NCI-H1417 treated with DMSO at 0.1 percent for 48 hours (cell line): ENCODE measurements at places on chromosomes 1 and 21.

- no peak for DNase-seq
Observed at GRCh38 chr1:1597275-1597930, 2.5 kb downstream of the FNDC10 start.

DNA sequence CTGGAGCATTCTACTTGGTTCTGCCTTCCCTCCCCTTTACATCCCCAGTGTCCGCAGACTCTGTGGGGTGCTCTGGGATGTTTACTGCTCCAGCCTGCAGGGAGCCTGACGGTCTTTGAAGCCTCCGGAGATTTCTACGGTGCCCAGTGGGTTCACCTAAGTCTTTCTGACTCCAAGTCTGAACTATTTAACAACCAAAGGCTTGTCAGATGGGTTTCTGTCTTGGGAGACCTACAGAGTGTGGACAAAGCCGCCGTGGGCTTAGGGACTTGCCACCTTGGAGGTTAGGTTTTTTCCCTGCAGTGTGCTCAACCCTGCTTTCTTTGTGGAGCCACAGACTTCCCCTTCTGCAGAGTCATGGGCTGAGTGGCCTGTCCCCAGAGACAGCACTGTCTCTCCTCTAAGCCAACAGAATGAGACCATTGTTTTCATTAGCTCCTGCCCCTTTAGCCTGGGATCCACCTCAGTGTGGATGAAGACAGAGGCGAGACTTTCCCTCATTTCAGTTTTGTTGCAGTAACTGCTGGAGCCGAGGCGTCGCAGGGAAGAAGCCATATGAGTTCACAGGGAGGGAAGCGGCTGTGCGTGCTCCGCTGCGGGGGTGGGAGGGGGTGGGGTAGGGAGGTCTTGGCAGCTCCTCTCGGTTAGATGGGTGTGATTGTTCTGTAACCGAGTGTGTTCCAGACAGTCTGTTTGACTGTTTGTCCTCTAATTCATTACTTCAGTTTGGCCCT is 120.7 kb downstream of the CNIH3 start:
- DNase-seq, result no peak

DNA sequence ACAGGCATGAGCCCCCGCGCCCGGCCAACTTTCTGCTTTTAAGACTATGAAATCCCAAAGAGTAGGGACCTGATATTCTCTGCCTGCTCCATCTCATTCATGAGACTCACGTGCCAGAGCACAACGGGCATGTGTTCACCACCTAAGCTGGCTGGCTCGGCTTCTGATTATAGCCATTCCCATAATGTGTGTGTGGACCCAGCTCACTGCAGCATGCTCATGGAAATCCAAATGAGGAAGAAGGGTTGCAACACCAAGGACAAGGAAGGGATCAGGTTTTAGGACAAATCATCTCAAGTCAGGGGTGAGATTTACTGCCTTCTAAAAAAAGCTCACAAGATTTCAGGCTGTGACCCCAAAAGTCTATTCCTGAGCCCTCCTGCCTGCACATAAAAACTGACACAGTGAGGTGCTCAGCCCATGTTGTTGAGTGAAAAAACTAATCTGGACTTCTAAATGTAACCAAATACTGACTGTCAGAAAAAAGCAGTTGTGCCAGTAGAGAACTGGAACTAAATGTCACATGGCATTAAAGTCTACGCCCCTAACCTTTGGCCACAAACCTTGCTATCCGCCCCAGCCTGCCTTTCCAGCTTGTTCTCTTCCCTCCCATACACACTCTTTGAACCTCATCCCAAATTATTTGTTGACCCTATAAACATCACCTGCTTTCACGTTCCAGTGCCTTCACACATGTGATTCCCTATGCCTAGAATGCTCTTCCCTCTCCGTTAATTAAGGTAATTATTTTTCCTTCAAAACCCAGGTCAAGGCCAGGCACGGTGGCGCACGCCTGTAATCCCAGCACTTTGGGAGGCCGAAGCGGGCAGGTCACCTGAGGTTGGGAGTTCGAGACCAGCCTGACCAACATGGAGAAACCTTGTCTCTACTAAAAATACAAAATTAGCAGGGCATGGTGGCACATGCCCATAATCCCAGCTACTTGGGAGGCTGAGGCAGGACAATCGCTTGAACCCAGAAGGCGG is 9.1 kb upstream of the COA7 start:
- no peak for DNase-seq

DNA sequence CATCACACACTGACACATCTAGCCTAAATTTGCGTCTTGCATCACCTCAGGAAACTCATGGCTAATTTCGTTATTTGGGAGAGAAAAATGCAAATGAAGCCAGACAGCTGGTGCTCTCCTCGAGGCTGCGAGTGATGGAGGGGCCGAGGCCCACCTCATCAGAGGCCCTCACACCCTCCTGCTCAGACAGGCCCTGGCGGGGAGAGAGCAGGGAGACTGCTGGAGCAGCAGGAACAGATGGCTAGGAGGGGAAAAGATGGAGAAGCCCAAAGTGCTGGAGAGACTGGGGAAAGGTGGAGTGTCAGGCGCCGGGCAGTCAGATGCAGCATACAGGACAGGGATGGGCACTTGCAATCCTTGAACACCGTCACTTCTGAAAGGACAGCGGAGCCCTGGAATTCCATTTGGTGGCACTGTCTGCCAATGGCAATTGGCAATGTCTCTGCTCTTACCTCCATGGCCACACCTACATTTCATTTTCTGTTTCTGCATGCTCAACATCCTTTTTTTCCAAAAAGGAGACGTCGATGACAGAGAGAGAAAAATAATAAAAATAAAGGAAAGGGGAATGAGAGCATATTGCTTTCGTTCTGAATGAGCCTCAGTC is 286.2 kb downstream of the SPATA17 start:
- no peak for DNase-seq

- no peak for DNase-seq
Observed at GRCh38 chr1:71498542-71498941, 417.7 kb upstream of the ZRANB2 start.

DNA sequence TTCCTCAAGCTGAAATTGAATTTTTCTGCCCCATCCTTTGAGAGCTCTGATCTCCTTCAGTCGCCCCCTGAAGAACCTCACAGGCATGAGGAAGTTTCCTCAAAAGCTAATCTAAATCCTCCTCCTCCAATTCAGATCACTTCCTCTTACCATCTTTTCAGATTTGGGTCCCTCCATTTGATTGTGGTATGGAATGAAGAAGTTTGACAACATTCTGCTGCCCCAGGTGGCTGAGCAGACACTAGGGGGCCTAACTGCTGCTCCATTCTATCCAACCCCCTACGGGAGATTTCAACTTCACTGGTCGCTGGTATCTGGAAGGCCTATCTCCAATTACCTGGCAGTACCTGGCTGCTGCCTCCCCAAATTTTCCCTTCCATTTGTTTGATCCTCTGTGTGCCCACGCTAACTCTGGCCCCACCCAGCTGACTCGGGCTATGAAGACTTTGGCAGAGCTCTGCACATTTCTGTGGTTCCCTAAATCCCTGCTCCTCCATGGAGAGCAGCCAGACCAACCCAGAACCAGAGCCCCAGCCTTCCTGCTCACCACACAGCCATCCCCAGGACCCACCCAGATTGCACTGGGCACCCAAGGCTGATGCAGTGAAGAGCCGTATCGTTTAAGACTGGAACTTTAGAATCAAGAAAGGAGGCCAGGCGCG is 7.8 kb downstream of the IRF6 start:
- no peak for DNase-seq

DNA sequence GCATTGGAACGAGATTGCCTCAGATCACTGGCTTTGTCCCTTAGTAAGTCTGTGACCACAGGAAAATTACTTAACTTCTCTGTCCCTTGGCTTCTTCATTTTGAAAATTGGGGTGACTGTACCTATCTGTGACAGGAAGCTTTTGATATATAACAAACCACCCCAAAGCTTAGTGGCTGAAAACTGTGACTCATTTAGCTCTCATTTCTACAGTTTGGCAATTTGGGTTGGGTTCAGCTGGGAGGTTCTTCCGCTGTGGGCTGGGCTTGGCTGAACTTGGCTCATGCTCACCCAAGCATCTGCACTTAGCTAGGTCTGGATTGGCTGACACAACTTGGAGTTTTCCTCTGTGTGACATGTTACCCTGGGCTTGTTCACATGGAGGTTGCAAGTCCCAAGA is 14.0 kb downstream of the C1orf94 start:
- no peak for DNase-seq
